ENCODE measurements at places on chromosomes 16 and 17. TPM values are rescaled to one million over a fixed set of nuclear protein-coding genes. Genes with fewer than 3 reads are reported as not detected.

- DNase-seq = no peak
Observed at GRCh38 chr17:63999680-64000531, 1.8 kb downstream of the PRR29 start.

- DNase-seq = no peak
Observed at GRCh38 chr17:60902399-60902798, 224.7 kb downstream of the BCAS3 start.

DNA sequence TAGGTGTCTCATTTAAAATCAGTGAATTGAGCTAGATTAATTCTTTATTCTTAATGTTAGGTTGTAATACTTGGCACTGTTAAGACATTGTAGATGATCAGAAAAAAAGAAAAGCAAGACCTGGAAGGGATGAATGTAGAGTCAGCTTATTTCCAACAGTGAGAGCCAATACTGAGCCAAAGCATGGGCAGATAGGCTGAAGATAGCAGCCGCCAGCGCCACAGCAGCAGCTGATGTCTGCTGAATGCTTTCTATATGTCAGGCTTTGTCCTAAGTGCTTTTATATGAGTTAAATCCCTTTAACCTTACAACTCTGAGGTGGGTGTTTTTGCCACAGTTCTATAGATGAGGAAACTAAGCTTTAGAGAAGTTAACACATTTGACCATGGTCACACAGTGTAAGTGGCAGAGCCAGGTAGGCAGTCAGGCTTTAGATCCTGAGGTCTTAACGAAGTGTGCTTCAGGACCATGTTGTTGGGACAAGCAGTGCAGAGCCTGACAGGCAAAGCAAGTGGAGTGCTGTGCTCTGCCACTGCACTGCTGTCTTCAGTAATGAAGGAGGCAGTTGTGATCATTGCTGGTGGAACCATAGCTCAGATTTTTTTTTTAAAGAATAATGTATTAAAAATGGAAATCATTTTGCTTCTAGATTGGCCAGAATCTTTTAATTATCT, 25.9 kb downstream of the TNRC6A start:
- DNase-seq = no peak

- DNase-seq = no peak
Observed at GRCh38 chr16:88781140-88782077, 3.6 kb downstream of the PIEZO1 start.

GRCh38 chr17:31823014-31823413, 36.0 kb downstream of the COPRS start:
- no peak for DNase-seq

DNA sequence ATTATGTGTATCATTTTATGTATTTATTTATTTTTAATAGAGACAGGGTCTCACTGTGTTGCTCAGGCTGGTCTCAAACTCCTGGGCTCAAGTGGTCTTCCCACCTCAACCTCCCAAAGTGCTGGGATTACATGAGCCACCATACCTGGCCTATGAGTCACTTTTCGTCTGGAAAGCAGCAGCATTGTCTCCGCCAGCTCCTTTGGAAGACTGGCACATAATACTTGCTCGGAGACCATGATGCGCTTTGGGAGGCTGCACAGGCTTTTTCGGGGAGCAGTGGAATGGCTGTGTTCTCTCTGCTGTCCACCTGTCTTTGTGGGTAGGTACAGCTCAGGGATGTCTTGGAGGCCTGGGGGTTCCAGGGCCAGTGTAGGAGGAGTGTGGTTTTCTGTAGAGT, 102.2 kb downstream of the AATF start:
- DNase-seq = no peak

- DNase-seq = no peak
Observed at GRCh38 chr16:56300891-56301850, 109.9 kb downstream of the GNAO1 start.

GRCh38 chr17:50647187-50647586, 12.5 kb downstream of the ABCC3 start:
- no peak for DNase-seq

The CD79B gene
- total RNA-seq = not detected

The LGALS9B gene
- not detected for total RNA-seq
